Activated CD4-positive, alpha-beta T cell treated with anti-CD3 and anti-CD28 coated beads for 48 hours (primary cell): ENCODE measurements at places on chromosomes 11 and 22.

GRCh38 chr11:67271541-67272284, 5.4 kb downstream of the GRK2 start:
- DNase-seq, result peak; percentile 74

GRCh38 chr22:24230911-24231656, 13.8 kb downstream of the GGT5 start:
- DNase-seq, result peak; percentile 83

GRCh38 chr11:101797335-101797734, 117.5 kb upstream of the CEP126 start:
- no peak for DNase-seq

- DNase-seq, result peak; percentile 51
These were observed 30.5 kb downstream of the ARAP1 start for GRCh38 chr11:72721689-72722049.

- no peak for DNase-seq
These were observed 30.0 kb downstream of the MAPK1 start for GRCh38 chr22:21837248-21837979.

- peak; percentile 85 for DNase-seq
These were observed 90.6 kb downstream of the RPS6KA4 start for GRCh38 chr11:64449381-64450167.

DNA sequence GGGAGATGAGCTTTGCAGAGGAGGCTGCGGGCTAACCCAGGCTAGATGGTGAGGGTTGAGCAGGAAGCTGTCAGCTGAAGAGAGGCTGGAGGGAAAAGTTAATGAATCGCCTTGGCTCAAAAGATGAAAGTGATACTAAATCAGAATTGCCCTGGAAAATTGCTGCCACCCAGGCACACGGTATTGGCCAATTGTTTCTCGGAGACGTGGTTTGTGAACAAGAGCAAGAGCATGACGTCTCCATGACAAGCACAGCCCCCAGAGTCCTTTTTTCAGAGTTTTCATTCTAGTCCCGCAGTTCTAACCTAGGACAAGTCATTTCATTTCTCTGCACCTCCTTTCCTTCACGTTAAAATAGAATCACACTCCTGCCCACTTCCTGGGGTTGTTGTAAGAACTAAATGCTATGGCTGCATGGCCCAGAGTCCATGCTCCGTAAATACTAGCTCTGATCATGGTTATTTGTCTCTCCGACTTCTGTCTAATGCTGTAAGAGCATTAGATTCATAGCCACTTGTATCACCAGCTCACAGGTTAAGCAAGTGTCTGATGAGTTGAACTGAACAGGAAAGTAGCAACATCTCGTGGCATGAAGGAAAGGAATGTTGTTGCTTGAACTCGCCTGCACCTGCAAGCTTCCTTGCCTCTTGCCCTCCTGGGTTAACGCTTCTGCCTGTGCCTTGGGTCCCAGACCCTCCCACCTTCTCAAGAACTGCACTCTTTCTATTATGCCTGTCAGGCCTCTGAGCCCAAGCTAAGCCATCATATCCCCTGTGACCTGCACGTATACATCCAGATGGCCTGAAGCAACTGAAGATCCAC, 33.8 kb upstream of the NUP50 start:
- DNase-seq, result peak; percentile 56

- DNase-seq, result no peak
These were observed 458.4 kb downstream of the MIAT start for GRCh38 chr22:27115816-27116256.

- DNase-seq, result no peak
These were observed 1158.5 kb downstream of the JRKL start for GRCh38 chr11:97548280-97548679.

GRCh38 chr22:37753746-37754145, 54.0 kb upstream of the GCAT start:
- no peak for DNase-seq

GRCh38 chr11:69894181-69894611, 75.0 kb upstream of the FGF3 start:
- DNase-seq, result no peak

- no peak for DNase-seq
These were observed 21.3 kb downstream of the TBC1D22A start for GRCh38 chr22:46783721-46784120.

GRCh38 chr11:96869207-96869606, 479.4 kb downstream of the JRKL start:
- no peak for DNase-seq

DNA sequence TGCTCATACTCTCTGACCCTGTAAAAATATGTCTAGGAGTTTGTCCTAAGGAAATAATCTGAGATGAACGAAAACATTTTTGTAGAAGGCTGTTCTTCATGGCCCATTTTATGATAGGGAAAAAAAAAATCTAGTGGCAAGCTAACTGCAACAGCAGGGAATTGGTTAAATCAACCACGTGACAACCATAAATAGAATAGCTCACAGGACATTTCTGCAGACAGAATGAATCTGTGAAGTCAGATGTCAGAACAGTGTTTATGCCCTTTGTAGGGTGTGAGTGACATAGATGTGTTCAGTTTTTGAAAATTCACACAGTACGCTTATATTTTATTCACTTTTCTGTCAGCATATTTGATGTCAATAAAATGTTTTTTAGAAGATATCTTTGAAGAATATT, 16.1 kb downstream of the ARHGAP1 start:
- no peak for DNase-seq

GRCh38 chr22:43945632-43946383, 9.4 kb upstream of the SAMM50 start:
- DNase-seq, result peak; percentile 83

DNA sequence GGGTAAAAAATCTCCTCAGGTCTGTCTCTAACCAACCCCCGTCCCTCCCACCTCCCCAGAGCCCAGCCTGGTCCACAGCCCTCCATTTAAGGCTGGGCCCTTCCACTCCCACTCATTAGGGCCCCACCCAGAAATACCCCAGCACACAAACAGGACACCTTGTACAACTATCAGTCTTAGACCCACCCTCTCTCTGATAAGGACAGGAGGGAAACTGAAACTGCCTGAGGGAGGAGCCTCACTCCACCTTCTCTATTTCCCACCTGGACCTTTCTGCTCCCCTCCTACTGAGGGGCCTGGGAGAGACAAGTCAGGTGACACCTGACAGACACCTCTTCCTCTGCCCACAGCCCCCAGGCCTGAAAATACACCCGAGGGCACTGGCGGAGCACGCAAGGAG, 90.2 kb downstream of the PLEKHA7 start:
- no peak for DNase-seq

DNA sequence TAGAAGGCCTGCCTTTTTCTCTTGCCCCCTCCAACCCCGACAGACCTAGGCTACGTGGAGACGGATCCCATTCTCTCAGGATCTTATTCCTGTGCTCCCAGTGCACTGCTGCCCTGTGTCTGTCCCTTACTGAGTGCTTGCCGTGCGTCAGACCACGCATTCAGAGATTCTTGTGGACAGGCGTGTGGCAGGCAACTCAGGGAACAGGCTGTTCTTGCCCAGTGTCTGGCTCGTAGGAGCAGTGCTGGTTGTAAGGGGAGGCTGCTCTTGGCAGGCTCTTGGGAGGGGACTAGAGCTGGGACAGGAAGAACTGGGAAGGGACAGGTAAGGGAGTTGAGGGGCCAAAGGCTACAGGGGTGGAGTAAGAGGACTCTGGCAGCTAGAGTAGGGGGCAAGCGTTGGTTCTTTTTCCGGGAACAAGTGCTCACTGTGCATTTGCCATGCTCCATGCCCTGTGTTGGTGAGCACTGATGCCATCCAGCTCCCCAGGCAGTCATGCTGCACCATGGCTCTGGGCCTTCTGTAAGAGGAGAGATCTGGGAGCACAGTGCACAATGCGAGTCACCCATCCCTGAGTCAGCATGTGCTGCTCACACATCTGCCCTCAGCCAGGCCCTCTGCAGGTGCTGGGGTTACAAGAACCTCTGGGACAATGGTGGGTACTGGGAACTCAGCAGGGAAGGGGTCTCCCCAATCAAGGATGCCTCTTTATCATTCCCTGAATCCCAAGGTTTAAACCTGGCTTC, 119.1 kb downstream of the TBC1D22A start:
- DNase-seq, result peak; percentile 26

DNA sequence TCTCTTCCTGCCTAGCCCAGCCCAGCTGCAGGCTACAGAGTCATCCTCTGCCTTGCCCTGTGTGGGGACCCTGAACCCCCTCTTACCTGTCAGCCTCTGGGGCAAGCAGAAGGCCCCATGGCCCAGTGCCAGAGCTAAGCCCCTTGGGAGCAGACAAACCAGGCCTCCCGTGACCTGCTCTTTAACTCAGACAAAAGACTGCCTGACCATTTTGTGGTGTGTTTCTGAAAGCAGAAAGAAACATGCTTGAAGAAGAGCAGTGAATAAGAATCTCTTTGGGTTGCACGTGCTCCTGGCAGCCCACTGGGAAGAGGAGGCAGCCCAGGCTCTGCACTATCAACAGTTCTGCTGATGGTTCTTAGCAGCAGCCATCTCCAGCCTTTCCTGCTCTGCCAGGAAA, 118.6 kb downstream of the GRIK4 start:
- DNase-seq, result no peak

GRCh38 chr11:47394322-47395222, 13.8 kb upstream of the SLC39A13 start:
- DNase-seq, result peak; percentile 72

- peak; percentile 60 for DNase-seq
These were observed 45.7 kb upstream of the TSPAN18 start for GRCh38 chr11:44680982-44681597.

DNA sequence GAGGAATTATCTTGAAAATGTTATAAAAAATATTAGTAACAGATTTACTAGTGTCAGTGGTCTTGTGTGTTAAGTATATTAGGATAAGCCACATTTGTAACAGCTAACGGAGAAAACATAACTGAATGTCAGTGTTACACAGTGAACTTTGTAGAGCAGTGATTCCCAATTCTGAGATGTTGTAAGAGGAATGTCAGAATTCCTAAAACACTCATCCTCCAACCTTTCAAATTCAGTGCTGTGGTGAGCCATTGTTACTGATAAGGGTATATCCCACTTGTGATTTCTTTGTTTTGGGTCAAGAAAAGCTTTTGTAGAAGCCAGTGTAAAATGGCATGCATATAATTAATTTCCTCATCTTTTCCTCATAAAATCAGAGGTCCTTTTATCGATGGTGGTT, 61.9 kb downstream of the ARHGEF12 start:
- no peak for DNase-seq

- DNase-seq, result no peak
These were observed 23.0 kb downstream of the RELT start for GRCh38 chr11:73399159-73399590.

DNA sequence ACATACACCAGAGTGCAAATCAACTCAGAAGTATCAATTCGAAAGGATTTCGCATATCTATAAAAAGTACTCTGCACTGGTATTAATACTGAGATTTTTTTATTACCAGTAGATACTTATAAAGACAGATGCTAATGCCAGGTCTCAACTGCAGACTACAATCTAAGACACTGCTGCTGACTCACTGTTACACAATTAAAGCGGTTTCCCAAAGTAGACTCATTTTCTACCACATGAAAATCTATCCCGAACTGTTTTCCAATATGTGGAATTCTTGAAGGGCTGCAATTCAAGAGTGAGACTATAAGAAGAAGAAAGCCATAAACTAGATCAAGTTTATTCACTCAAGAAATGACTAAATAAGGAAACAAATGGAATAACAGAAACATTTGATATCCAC, 57.2 kb upstream of the ARHGAP32 start:
- DNase-seq, result no peak

DNA sequence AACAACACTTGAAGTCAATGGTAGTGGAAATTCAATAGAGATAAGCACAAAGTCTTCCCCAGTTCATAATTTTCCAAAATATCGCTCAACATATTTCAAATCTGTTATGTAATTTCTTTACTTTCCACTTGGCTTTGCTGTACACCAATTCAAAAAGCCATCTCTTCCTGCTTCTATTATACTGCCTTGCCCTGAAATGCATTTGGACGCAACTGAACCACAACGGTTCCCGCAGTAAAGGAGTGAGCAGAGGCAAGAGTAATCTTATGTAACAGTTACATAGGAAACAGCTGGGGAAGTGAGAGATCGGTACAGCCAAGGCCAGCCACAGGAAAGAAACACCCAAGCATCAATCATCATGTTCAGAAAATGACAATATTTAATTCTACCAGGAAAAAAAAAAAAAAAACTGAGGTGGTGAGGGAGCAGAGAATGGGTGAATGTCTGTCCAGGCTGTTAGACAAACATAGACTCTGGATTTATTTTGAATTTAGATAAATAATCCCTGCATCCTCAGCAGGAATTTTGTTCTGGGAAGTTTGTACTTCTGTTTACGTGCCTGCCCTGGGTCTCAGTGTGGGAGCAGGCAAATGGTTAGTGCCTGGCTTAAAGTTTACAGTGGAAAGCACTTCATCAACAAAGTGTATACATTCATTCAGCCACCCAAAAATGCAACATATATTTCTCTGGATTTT, 392.2 kb downstream of the ETS1 start:
- DNase-seq, result peak; percentile 42

DNA sequence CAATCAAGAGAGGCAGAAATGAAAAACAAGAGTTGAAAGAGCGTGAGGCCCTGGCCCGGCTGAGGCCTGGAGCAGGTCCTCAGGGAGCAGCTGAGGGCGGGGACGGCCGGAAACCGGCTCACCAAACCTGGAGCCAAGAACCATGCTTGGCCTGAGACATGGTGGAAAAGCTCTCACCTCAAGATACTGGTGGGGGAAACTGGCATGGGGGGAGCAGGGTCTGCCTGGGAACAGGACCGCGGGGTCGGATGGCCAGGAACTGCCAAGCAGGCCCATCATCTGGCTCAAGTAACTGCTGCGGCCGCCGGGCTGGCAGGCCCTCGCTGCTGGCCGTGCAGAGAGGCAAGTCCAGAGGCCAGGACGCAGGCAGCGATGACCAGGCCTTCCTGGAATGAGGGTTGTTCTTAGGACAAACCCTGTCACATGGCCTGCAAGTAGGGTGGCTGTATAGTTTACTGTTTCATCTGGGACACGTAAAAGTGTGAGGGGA, 18.9 kb upstream of the WNT11 start:
- no peak for DNase-seq

DNA sequence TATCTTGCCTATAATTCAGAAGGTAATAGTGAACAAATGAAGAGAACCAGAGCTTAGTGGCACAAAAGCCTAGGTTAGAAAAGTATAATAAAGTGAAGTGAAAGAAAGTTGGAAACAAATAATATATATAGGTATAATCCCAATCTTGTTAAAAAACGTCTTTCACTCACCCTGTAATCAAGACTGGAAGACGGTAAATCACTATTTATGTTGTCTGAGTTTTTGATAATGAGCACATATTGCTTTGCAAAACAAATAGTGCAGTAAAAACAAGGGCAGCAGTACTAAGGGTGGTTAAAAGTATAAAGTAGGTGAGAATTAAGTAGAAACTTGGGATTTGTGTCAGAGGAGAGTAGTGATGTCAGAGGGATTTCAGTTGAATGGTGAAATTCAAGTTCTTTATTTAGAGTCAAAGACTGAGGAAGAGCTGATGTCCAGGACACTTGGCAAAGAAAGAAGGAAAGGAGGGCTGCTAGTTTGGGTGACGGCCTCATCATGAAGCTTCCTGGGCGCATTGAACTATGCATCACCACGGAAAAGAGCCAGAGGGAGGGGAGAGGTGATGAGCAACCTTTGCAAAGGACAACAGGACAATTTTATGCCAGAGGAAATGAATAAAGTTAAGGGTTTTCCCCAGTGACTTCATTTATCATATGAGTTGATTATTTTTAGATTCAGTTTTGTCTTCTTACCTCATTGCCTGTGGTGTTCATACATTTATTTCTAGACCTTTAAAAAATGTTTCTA, 11.4 kb downstream of the NCAM1 start:
- no peak for DNase-seq
